ENCODE measurements at places on chromosomes 6 and 20.

DNA sequence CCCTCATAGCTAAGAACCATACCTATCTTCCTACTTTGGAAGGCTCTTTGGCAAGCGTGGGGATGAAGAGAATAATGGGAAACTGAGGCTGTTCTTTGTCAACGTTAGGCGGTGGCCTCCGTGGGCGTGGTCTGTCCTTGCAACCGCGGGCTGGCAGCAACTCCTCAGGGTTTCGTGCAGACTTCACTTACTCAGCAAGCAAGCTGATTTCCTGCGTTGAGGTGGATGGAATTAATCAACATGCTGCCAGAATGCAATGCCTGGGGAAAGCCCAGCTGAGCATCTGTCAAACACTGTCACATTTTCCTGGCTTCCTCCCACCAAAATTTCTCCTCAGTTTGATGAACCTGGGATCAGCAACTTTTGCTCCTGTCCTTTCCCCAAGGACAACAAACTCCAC lies 9.2 kb upstream of the IL17F start:
- DNase-seq, result no peak

DNA sequence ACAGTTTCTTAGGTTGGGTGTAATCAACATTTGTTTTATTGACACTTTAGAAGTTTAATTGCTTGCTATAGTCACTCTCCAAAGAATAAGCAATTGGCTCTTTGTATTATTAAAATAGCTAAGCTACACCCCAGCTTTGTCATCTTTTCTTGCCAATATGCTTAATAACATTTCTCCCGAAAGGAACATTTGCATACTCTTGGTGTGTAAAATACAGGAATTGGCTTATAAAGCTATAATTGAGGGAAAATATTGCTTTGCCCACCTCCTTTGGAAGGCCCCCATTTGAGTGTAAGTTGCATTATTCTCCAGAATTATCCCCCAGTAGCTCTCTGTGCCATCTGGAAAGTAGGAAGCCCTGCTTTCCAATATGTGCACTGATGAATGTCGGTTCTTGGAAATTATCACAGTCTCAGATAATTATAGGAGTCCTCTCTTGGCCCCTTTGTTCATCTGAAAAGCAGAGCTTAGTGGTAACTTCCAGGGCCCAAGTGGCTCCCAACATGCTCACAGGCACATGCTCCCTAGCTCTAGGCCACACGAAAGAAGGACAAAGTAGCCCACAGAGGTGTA lies 92.4 kb upstream of the B3GAT2 start:
- DNase-seq, result no peak

GRCh38 chr6:388202-388903 lies 3.2 kb upstream of the IRF4 start:
- no peak for DNase-seq

- DNase-seq, result no peak
Observed at GRCh38 chr6:158118886-158119285, 49.2 kb downstream of the SERAC1 start.
